AG09309 (cell line): ENCODE measurements at places on chromosomes 11 and 22.

DNA sequence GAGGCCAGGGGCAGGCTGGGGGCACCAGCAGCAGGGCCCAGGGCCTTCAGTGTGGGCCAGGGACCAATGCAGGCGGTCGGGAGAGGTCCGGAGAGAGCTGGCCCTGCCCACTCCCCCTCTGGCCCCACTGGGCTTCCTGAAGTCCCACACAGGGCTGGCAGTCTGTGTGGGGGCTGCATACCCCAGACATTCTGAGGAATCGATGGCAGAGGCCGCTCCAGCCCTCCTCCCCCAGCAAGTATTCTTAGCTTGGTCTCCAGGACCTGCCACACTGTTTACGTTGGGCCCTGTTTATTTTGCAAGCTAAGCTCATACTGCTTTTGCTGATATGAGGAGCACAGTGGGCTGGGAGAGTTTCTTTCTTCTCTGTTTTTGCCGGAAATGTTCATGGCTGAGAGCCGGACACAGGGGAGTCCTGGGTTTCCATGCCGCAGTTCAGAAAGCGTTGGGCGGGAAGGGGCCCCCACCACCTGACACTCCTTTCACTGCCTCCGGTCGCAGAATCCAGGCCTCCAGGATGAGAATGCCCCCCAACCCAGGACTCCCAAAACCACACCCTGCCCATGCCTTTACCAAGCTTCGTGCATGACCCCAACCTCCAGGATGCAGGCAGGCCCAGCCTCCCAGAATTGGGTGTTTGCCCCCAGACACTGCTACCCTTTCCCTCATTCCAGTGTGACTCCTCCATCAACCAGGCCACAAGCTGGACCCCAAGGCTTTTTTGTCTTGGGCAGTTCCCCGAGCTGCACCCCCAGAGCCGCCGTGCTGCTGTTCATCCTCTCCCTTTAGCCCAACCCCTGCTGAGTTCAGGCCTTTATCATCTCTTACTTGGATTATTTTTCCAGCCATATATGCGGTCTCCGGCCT is 81.8 kb upstream of the KCNQ1OT1 start:
- no peak for DNase-seq

GRCh38 chr11:117861151-117862018 is 15.1 kb downstream of the FXYD6 start:
- no peak for DNase-seq

DNA sequence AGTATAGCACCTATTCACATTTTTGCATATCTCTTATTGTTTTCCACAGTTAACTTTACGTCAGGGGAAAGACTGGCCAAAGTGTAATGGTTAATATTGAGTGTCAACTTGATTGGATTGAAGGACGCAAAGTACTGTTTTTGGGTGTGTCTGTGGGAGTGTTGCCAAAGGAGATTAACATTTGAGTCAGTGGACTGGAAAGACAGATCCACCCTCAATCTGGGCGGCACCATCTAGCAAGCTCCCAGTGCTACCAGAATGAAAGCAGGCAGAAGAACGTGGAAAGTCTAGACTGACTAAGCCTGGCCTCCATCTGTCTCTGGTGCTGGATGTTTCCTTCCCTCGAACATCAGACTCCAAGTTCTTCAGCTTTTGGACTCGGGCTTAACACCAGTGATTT is 1900.7 kb upstream of the RAG2 start:
- no peak for DNase-seq

GRCh38 chr11:64000026-64000739 is 13.9 kb downstream of the OTUB1 start:
- peak; percentile 11 for DNase-seq

GRCh38 chr11:111694851-111695250 is 71.3 kb downstream of the PPP2R1B start:
- peak; percentile 74 for DNase-seq

- DNase-seq: no peak
Measured at GRCh38 chr11:20497124-20497792, 102.2 kb upstream of the SLC6A5 start.

GRCh38 chr11:64971421-64972233 is at the start of gene MAJIN:
TSS of gene MAJIN (minus strand) at chr11:64972108. CDS start at chr11:64959405, 12,703 bp downstream.
- DNase-seq: no peak

GRCh38 chr11:11119917-11120316 is 233.1 kb downstream of the CSNK2A3 start:
- no peak for DNase-seq

GRCh38 chr11:16191212-16191867 is 165.0 kb downstream of the SOX6 start:
- no peak for DNase-seq
